ENCODE measurements at places on chromosomes 13 and 19.

DNA sequence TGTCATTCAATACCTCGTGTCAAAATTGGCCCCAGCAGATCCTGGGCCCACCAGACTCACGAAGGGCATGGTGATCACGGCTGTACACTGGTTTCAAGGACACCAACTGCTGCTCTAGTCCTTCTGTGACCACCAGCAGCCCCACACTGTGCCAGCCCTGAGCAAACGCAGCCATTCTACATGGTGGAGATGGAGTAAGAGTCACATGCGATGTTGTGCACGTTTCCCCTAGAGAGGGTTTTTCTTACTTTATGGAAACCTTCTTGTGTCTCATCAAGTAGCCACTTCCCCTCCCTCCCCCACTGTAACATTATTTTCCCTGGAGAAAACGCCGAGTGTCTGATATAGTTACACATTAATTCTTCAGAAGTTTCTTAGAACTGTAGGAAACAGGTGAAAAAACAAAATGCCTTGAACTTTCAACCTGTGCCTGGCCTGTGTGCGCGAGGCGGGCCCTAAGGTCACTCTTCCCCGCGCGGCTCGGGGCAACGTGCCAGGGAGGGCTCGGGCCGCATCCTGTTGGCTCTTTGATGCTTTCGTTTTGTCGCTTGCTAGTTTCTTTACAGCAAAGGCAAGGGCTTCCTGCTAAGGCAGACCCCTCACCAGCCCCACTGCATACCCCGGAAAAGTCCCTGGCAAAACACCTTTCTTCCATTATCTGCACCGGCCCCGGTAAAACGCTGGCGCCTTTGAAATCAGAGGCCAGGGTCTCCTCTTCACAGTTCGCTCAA, 44.6 kb downstream of the GGACT start:
- DNase-seq: no peak

DNA sequence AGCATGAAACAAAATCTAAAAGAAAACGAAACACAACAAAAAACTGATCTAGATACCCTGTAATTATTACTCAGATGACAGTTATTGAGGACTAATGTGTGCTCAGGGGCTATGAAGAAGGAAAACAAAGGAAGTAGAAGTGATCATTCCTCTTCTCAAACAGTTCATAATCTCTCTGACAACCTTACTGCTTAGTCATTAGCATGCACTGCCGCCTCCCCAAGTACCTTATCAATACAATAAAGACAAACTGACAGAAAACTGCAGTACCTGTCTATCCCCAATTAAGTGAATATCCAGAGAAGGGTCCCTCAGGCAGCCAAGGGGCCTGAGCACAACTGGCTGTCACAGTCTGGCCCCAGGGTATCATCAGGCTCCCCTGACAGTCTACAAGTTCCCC, 22.0 kb upstream of the POU4F1 start:
- DNase-seq: no peak

- no peak for DNase-seq
Measured at GRCh38 chr13:34201050-34201913, 383.3 kb downstream of the RFC3 start.

GRCh38 chr13:66275416-66275815, 954.7 kb downstream of the PCDH9 start:
- DNase-seq: no peak

GRCh38 chr19:13554506-13555240, 48.4 kb upstream of the CACNA1A start:
- no peak for DNase-seq

- DNase-seq: no peak
Measured at GRCh38 chr13:20518660-20519100, 7.0 kb downstream of the CRYL1 start.

DNA sequence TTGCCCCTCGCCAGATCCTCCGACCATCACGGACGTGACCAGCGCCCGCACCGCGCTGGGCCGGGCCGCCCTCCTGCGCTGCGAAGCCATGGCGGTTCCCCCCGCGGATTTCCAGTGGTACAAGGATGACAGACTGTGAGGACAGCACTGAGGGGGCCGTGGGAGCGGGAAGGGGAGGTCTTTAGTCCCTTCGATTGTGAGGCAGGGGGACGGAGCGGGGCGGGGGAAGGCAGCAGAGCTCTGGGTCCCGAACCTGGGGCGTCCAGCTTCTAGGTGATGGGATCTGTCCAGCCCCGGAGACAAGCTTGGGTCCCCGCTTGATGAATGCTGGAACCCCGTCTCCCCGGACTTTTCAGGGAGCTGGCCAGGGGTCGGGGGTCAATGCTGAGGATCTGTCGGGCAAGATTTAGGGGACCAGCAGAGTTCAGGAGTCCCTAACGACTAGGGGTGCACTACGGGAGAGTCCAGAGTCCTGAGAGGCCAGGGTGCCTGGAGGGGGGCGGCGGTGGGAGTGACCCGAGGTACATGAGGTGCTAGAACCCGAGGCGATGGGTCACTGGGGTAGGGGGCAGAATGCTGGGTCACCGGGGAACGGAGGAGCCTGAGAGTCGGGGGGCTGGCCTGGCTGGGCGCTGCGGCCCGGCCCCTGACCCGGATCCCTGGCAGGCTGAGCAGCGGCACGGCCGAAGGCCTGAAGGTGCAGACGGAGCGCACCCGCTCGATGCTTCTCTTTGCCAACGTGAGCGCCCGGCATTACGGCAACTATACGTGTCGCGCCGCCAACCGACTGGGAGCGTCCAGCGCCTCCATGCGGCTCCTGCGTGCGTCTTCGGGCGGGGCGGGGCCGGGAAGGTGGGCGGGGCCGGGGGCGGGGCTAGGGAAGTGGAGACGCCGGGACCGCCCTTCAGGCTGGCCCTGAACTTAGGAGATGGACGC, 14.6 kb downstream of the VSIG10L start:
- DNase-seq: peak; percentile 84

- DNase-seq: no peak
Measured at GRCh38 chr19:41709951-41710645, 1.7 kb downstream of the CEACAM5 start.

DNA sequence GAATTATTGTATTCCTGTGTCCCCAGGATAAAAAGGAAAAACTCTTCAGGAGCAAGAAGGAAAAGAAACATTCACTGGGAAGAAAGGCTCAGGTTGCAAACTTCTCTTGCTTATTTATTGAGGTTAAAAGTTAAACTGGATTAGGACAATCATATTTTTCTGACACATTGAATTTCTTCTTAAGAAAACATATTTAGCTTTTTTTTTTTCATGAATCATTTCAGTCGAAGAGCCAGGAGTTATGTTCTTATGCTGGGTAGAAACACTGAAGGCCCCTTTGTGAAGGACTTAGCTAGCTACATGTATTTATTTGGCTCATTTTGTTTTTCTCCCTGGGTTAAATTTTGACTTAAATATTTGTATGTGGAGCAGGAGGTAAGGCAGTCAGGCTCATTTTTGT, 434.0 kb downstream of the KLF5 start:
- DNase-seq: no peak

GRCh38 chr19:13022859-13023636, 27.8 kb downstream of the NFIX start:
- DNase-seq: peak; percentile 66

GRCh38 chr13:23799945-23800344, 89.3 kb downstream of the MIPEP start:
- no peak for DNase-seq

GRCh38 chr19:2495130-2495641, 19.3 kb downstream of the GADD45B start:
- peak; percentile 80 for DNase-seq

DNA sequence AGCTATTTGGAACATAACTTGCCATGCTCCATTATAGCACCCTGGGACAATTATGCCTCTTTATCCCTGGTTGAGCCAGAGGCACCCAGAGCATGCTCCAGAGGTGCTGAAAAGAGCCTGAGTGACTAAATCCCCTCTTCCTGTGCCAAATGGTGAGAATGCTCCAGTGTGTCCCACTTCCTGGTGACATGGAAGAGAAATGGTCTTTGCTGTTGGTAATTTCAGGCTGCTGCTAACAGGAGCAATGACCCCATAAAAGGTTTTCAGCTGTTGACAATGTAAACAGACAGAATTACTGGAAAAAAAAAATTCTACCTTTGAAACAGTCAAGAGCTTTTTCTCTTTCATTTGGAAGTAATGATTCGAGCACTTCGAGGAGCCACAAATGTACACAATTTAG, 341.8 kb downstream of the FGF9 start:
- DNase-seq: no peak

DNA sequence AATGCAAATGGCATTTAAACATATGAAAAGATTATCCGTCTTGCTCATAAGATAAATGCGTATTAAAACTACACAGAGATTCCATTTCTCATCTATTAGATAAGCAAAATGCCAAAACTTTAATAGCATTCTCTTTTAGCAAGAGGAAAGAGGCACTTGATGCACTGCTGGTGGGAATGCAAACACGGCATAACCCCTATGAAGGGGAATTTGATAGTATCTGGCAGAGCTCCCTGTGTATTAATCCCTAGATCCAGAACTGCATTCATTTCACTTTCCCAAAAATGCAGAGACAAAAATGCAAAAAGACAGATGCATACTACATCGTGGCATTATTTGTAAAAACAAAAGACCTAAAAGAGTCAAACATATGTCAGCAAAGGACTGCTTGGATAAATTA, 193.6 kb upstream of the STARD13 start:
- DNase-seq: no peak

DNA sequence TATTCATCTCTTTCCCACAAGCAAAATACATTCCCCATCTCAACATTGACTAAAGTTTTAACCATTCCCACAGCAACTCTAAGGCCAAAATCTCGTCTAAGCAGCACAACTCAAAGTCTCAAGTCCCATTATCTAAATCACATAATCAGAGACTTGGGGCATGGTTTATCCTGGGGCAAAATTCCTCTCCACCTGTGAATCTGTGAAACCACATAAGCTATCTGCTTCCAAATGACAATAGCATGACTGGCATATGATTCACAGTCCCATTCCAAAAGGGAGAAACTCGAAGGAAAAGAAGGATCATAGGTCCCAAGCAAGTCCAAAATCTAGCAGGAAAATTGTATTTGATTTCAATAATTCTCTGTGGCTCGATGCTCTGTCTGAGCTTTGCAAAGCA, 73.0 kb downstream of the ANKRD10 start:
- DNase-seq: no peak

DNA sequence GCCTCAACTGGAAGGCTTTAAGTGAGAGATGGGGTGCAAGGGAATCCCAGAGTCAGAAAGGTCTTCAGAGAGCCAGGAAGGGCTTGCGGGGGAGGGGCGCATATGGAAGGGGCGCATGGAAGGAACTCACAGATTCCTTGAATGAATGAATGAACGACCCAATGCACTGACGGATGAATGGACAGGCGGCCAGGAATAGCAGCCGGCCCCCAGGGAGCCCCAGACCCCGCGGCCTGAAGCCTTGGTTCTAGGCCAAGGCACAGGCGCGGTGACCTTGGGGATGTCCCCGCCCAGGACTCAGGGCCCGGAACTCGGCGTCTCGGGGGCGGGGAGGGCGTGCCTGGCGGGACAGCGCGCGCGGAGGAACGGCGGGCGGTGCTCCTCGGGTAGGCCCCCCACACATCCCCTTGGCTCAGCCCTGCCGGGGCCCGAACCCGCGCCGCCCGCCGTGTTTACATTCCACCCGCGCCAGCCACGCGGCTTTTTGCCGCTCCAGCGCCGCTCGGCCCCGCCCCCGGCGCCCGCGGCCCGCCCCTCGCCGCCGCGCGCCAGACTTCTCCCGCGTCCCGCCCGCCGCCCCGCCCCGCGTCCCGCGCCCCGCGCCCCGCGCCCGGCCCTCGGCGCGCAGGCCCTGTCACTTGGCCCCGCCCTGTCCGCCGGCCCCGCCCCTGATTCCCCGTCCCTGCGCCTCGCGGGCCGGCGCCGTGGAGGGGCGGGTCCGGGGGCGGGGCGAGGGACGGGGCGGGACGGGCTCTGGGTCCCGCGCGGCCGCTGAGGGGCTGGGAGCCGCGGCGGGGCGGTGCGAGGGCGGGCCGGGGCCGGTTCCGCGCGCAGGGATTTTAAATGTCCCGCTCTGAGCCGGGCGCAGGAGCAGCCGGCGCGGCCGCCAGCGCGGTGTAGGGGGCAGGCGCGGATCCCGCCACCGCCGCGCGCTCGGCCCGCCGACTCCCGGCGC, at the start of gene CCNE1:
Gene CCNE1, plus strand, starts transcription at position 867 of the 955 bp plus-strand sequence. CDS start 565 bp downstream, outside the sequence.
- peak; percentile 86 for DNase-seq

DNA sequence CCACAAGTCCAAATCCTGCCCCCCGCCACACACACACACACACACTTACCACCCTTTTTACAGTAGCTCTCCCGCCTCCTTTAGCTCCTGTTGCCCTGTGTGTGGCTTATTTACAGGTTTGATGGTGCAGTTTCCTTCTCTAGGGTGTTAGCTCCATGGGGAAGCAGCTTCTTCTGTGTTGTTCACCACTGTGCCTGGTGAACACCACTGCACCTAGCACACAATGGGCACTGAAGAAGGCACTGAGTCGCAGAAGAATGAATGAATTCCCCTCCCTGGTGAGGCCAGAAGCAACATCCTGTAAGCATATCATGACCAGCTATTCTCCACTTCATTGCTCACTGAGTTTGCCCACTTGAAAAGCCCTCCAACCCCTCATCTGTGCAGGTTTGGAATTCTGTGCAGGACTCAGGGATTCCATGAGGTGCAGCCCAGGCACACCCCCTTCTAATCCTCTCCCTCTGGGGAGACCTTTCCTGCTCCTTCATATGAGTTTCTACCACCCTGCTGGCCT, 3.0 kb upstream of the RAB20 start:
- no peak for DNase-seq

DNA sequence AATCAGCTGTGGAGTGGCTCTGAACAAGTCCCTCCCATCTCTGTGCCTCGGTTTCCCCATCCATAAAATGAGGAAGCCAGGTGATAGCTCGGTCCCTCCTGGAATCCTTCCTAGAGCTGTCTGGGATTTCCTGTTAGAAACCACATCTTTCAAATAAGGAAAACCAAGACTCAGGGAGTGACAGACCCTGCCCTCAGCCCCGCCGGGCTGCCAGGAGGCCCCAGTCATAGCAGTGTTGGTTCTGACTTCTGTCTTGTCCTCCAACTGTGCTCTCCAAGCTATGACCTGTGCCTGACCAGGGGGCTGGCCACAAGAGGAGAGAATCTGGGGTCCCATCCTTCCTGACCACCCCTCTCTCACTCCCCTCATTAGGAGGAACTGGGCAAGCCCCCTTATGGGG, 1.1 kb upstream of the SHD start:
- no peak for DNase-seq

GRCh38 chr13:76067850-76068249, 431.7 kb downstream of the LMO7 start:
- DNase-seq: no peak

GRCh38 chr13:57045826-57046546, 94.7 kb upstream of the PRR20A start:
- DNase-seq: no peak

DNA sequence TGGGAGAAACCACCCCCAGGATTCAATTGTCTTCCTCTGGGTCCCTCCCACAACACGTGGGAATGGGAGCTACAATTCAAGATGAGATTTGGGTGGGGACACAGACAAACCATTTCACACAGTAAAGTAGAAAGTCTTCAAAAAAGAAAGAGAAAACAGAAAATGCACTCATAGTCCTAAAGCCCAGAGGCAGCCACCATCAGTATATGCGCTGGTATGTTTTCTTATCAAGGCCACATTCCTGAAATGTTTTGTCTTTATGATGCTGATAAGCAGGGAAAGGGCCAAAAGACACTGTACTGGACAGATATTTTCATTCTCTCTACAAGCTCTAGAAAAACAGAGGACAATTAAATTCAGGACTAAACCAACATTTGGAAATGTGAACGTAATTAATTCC, 375.8 kb upstream of the TSHZ3 start:
- DNase-seq: no peak

GRCh38 chr13:36126491-36126890, 4.7 kb downstream of the DCLK1 start:
- DNase-seq: no peak

GRCh38 chr13:30113983-30114570, 193.3 kb downstream of the KATNAL1 start:
- no peak for DNase-seq

- no peak for DNase-seq
Measured at GRCh38 chr13:98540476-98540875, 36.4 kb downstream of the STK24 start.
